Stromal cell of bone marrow (primary cell): ENCODE measurements at places on chromosomes 13 and 19.

GRCh38 chr19:10044390-10044789, 31.1 kb downstream of the RDH8 start:
- no peak for DNase-seq

DNA sequence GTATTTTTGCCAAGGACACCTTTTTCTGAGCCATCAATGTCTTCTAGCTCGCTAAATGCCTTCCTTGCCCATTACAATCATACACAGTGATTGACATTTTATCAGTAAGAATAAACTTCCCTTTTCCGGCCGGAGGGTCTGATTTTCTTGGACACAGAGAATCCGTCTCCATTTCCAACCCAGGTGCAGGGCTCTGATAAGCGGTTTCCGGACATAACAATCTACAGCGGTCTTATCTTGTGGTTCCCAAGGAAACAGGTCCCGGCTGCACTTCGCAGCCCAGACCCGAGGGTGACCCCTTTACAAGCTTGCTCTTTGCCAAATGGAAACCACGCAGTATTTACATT, 5.1 kb upstream of the ZNF77 start:
- DNase-seq = no peak

- DNase-seq = no peak
These were observed 309.2 kb downstream of the FGF9 start for GRCh38 chr13:21980049-21980448.

DNA sequence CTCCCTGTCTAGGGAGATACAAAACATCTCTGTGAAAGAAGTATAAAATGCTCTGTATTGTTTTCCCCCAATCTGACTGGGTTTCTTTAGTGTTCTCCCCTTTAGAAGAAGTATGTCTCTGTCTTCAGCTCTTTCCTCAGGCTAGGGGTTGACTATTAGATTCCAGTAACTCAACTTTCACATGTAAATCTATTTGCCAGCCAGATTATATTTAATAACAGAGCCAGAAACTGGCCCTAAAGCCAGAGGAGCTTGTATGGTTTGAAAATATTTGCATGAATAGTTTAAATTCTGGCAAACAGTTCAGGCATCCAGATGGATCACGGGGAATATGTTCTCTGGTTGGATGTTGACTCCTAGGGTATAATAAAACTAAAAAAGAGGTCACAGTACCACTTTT, 22.3 kb upstream of the CYSLTR2 start:
- DNase-seq = no peak

DNA sequence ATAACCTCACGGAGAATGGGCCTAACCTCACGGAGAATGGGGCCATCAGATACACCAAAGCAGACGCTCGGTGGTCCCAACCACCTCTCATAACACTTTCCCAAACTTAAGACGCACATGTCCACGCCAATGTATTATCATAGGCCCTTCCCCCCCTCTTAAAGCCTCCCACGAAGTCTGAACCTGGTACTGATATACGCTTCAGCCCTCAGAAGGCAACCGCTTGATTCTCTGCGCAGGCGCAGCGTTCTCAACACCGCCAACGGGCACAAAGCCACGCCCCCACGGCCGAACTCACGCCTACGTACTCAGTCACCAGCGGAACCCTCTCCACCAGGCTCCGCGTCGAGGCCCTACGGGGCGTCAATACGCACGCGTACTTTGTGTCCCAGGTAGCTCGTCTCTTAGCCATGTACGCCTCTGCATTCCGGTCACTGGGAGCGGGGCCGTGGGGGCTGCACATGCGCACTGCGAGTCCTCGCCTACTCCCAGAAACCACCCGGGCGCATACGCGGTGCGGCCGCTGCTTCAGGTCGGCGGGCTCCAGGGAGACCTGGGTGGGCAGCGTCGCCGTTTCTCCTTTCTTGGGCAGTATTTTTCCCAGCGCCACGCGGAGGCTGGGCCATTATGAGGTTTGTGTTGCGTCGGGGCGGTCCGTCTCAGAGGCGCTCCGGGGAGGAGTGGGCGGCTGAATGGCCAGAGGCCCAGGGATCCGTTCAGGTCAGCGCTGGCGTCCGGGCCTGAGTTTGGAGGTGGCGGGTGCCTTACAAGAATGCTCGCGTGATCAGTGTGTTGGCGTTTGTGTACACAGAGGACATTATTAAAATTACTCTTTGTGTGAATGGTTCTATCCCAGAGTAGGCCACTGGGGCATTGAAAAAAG, 25.3 kb downstream of the ZNF582 start:
- peak; percentile 83 for DNase-seq

GRCh38 chr19:810883-811489, 10.8 kb downstream of the PLPPR3 start:
- no peak for DNase-seq

DNA sequence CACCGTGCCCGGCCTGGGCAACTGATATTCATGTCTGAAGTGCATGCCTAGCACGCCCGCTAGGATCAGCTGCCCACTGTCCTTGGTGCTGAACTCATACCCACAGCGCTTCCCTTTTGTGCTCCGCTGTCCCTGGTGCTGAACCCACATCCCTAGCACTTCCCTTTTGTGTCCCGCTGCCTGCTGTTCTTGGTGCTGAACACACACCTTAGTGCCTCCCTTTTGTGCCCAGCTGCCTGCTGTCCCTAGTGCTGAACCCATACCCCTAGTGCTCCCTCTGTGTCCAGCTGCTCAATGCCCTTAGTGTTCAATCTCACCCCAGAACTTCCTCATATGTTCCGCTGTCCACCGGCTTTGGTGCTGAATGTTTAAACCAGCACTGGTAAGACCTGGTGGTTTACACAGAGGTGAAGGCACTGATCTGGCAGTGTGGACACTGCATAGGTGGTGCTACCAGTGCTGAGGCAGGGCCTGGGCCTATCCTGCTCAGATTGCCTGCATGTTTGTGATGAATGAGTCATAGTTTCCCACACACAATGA, 26.3 kb upstream of the SIGLEC11 start:
- peak; percentile 79 for DNase-seq

DNA sequence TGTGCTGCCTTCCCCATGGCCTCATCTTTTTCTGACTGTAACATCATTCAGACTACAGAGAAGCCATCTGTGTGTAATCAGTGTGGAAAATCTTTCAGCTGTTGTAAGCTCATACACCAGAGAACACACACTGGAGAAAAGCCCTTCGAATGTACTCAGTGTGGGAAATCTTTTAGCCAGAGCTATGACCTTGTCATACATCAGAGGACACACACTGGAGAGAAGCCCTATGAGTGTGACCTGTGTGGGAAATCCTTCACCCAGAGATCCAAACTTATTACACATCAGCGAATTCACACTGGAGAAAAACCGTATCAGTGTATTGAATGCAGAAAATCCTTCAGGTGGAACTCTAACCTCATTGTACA, 17.2 kb upstream of the ZNF8 start:
- DNase-seq = no peak

DNA sequence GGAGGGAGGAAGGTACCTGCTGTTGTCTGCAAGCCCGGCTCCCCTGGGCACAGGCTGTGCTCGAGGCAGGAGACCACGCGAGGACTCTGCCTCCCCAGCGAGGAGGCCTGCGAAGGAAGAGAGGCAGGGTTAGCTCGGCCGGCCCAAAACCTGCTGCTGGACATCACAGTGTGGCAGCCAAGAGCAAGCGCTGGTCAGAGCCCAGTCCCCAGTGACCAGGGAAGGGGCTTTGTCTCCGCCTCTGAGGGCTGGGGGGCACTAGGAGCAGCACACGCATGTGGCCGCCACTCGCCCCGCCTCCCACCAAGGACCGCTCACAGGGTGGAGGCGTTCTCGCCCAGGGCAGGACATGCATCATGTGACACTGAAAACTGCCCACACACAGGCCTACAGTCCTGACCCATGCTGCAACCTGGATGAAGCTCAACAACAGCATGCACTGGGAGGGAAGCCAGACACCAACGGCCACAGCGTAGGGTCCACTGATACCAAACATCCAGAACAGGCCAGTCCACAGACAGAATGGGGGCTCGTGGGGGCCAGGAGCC, 8.5 kb downstream of the MIER2 start:
- DNase-seq = no peak

DNA sequence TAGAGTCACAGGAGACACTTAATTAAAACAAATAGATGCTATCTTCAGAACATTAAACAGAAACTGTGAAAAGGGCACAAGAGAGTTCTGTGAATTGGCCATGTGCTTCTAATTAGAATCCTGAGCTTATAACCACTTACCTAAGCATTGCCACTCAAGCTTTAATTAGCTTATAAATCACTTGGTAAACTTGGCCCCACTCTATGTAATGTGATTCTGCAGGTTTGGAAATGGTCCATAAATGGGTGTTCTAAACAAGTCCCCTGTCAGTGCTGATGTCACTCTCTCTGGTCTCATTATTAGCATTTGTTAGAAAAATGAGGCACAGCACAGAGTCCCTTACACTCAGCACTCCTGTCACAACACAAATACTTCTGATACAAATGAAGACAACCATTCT, 18.0 kb downstream of the ZNF91 start:
- DNase-seq = no peak

GRCh38 chr19:11180346-11180745, 17.0 kb downstream of the KANK2 start:
- DNase-seq = no peak

DNA sequence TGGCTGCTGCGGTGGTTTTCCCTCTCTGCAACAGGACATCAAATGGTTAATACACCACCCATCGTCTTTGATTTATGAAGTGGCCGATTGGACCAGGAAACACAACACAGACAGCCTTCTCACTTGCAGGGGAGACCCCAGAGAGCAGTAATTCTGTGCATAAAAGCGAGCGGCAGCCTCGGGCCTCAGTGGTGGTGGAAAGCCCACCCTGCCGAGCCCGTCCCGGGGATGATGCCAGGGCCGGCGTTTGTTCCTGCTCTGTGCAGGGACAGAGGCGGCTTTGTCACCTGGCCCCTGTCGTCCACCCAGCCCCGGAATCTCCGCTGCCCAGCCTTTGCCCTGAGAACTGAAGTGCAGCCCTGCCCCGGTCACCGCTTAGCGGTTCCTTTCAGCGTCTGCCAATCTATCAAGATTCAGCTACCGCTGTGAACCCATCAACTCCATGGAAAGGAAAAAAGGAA, 184.4 kb downstream of the TSHZ3 start:
- no peak for DNase-seq

- no peak for DNase-seq
These were observed 57.2 kb downstream of the CHST8 start for GRCh38 chr19:33678796-33679585.

DNA sequence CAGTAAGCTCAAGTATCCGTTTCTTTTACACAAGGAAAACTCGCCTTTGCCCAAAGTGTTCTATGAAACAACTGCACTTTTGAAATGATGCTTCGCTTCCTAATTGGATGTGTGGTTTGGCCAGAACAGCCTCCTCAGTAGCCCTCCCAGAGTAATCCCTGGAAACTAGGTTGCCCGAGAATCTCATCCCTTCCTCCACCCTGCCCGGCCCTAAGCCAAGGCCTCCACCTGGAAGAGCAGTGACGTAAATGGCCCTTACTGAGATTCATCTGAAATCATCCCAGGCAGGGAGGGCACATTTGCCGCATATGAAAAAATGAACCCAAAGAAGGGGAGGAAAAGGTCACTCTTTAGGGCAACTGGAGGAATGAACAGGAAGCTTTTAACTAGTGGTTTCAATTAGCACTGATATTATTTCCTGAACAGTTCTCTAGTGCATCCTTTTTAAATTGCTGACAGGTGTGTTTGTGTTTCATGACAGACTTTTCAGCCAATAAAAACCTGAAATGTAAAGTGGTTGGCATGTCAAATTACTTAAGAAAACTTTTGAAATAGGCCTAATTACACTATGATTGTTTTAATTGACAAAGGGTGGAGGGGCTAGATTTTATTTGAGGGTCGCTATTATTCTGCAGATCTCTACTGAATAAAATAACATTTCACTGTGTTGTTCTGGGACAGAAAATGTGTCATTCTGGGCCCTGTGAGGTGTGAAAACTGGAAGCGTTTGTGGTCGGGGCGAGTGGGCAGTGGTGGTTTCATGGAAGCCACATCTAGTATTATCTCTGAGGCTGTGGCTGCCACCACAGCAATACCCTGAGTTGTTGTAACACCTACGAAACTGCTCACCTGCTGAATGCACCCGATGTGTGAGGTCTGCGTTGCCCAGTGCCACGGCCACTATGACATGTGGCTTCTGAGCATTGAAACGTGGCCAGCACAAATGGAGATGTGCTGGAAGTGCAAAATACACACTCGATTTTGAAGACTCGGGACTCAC, 112.1 kb downstream of the ZIC5 start:
- DNase-seq = no peak

- no peak for DNase-seq
These were observed 67.0 kb upstream of the SIAH3 start for GRCh38 chr13:45918597-45918996.

- no peak for DNase-seq
These were observed 10.1 kb downstream of the COPE start for GRCh38 chr19:18908917-18909619.

DNA sequence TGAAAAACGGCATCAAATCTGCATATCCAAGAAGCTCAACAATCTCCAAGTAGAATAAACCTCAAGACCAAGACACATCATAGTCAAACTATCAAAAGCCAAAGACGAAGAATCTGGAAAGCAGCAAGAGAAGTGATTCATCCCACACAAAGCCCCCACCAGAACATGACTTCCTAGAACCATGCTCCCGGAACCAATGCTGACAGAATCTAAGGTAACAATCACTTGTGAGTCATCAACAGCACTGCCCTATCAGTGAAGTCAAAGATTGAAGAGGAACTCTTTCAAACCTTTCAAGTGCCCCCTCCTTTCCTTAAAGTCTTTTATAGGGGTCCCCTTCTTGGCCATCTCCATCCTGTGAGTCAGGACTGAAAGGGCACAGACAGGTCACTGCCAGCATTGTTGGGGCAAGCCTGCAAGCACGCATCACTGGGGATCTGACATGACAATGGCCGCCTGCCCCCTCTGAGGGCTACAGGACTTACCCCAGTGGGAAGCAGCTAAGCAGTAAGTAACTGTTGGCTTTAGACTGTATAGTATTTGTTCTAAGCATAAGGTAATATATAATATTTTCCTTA, at the start of gene CCDC70:
Gene CCDC70, plus strand, starts transcription at position 247 of the 578 bp plus-strand sequence. CDS start 3,443 bp downstream, outside the sequence.
- DNase-seq = no peak

GRCh38 chr13:71285700-71286099, 581.3 kb downstream of the DACH1 start:
- no peak for DNase-seq

DNA sequence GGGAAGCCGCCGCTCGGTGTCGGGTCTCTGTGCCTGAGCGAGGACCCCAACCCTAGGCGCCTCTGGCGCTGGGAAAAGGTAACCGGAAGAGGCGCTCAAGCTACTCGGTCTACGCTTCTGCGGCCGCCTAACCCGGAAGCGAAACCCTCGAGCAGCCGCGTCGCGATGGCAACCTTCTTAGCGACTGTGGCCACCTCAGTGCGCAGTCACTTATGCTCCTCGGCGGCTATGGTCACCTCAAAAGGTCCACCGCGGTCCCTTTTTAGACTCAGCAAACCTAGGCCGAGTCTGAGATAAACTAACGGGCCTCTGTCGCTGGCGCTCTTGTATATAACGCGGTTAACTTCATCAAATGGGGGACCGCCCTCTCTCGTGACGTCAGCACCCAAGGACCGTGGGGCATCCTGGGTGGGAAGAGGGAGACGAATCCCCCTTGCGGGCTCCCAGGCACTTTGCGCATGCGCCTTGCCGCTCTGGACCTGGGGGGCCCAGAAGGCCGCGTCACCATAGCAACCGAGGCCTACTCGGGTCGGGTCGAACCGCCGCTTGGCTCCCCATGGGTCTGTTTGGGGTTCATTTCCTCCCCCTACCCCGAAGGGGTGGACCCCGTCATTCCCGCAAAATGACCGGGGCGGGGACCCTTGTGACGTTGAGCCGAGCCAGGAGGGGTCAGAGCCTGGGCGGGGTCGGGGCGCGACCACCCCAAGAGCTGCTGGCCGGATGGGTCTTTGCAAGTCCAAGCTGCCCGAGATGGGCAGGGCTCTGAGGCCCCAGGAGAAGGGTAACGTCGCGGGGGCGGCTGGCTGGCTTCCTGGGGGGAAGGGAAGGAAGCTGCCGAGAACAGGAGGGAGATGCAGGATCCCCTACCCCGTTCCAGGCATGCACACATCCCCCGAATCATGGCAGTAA, at the start of gene GTF2F1:
Gene GTF2F1, minus strand, starts transcription at position 91 of the 909 bp plus-strand sequence. CDS start 169 bp downstream, outside the sequence.
- DNase-seq = peak; percentile 94
